ENCODE measurements at places on chromosomes 3 and 15.

- peaks cover 30% of the 10 kb centered on the region for H3K36me3 ChIP-seq
- no peak for DNase-seq
Observed at GRCh38 chr3:52703341-52703740, 2.2 kb downstream of the GLT8D1 start.

- no peaks in the 10 kb centered on the region for H3K36me3 ChIP-seq
- no peak overlapping the region for H3K27ac ChIP-seq
- DNase-seq, result no peak
Observed at GRCh38 chr15:29682361-29682760, 139.9 kb downstream of the TJP1 start.

- H3K27ac ChIP-seq, result no peak overlapping the region
- peaks cover 2% of the 10 kb centered on the region for H3K4me1 ChIP-seq
- H3K36me3 ChIP-seq, result peaks cover 3% of the 10 kb centered on the region
- H3K27me3 ChIP-seq, result no peaks in the 10 kb centered on the region
- no peak overlapping the region for H3K4me3 ChIP-seq
Observed at GRCh38 chr15:39367596-39367995, 213.3 kb upstream of the THBS1 start.

- H3K27ac ChIP-seq, result no peak overlapping the region
- no peak for DNase-seq
- no peaks in the 10 kb centered on the region for H3K36me3 ChIP-seq
- no peak overlapping the region for H3K4me3 ChIP-seq
- no peaks in the 10 kb centered on the region for H3K4me1 ChIP-seq
- H3K27me3 ChIP-seq, result no peaks in the 10 kb centered on the region
Observed at GRCh38 chr3:100546020-100546744, 53.8 kb downstream of the TMEM45A start.

DNA sequence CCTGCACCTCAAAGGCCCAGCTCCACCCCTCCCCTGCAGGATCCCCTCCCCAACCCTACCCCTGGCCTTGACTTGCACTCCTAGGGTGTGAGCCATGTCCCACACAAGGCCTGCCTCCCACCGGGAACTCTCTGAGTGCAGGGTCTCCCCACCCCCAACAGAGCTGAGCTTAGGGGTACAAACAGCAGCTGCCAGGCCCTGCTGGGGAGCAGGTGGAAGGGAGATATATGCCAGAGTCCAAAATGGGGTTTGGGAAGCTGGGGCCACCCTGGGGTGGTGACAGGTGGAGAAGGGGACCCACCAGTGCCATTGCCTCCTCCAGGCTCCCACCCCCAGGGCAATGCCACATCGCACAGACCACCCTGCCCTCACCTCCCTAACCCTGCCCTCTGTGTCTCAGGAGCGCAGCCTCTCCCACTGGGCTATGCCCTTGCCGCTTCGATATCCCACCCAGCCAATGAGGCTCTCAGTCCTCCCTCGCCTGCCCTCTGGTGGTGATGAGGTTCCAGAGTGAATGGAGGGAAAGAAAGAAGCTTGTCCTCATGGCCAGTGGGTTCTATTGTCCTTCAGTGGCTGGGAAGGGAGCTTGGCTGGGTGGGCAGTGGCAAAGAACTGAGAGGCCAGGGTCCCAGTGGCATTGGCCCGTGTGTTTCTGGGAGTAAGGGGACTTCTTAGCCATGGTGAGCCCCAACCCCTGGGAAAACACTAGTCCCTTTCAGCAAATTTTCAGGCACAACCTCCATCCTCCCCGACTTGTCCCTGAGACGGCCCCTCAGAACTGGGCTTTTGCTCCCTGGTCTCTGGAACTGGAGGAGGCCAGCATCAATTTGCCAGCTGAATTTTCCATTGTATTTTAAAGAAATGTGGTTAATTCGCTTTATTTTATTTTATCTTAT, 46.8 kb downstream of the CYP11A1 start:
- peaks cover 11% of the 10 kb centered on the region for H3K27me3 ChIP-seq
- peaks cover 39% of the 10 kb centered on the region for H3K4me1 ChIP-seq
- no peak overlapping the region for H3K4me3 ChIP-seq
- no peak overlapping the region for H3K27ac ChIP-seq
- DNase-seq, result peak; percentile 55

- H3K36me3 ChIP-seq, result no peaks in the 10 kb centered on the region
- DNase-seq, result no peak
- H3K4me3 ChIP-seq, result no peak overlapping the region
- no peaks in the 10 kb centered on the region for H3K27me3 ChIP-seq
Observed at GRCh38 chr3:155420881-155421486, 127.5 kb upstream of the STRIT1 start.

DNA sequence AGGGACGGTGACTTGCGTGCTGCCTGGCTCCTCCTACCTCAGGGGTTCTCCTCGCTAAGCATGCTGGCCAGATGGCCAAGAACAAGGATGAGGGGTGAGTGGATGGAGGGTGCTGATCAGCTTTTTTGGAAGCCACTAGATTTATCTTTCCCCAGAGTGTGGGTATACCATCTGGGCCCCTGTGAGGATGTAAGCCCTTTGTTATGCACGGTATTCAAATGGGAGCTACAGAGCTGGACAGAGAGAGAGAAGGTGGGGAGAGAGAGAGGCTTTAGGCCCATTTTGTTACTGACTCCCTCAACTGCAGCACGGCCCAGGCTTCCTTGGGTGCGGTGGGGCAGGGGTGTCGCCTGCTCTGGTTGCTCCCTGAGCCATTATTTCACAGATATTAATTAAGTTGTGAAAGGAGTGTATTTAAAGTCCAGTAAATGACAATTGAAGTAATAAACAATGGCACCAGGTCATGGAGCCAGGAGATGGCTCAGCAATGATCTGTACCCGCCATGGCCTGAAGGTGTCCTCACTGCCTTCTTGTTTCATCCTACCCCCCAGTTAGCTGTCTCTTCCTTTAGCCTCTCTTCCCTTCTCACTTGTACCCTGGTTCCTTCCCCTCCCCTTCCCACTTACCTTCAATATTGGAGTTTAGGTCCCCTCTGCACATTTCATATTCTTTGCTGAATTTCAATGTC, 158.0 kb downstream of the CLSTN2 start:
- H3K27me3 ChIP-seq, result peaks cover 5% of the 10 kb centered on the region
- H3K4me3 ChIP-seq, result no peak overlapping the region
- no peak overlapping the region for H3K27ac ChIP-seq
- DNase-seq, result no peak
- H3K36me3 ChIP-seq, result no peaks in the 10 kb centered on the region

DNA sequence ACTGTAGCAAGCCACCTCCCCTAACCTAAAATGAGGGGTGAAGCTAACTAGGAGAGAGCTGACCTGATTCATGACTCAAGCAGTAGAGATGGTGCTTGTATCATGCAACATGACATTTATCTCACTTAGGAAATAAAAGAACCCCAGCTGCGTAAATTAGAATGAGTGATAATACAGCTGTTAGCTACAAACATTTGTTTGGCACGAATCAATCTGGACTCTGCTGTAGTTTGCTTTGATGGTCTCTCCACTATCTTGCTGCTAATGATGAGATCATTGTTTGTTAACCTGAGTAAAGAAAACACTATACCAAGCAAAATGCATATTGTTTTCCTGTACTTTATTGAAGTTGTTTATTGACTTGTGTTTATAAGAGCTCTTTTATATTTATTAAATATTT, 92.6 kb downstream of the ALDH1A2 start:
- H3K27me3 ChIP-seq, result peaks cover 4% of the 10 kb centered on the region
- no peaks in the 10 kb centered on the region for H3K4me1 ChIP-seq
- no peak overlapping the region for H3K4me3 ChIP-seq
- DNase-seq, result no peak

DNA sequence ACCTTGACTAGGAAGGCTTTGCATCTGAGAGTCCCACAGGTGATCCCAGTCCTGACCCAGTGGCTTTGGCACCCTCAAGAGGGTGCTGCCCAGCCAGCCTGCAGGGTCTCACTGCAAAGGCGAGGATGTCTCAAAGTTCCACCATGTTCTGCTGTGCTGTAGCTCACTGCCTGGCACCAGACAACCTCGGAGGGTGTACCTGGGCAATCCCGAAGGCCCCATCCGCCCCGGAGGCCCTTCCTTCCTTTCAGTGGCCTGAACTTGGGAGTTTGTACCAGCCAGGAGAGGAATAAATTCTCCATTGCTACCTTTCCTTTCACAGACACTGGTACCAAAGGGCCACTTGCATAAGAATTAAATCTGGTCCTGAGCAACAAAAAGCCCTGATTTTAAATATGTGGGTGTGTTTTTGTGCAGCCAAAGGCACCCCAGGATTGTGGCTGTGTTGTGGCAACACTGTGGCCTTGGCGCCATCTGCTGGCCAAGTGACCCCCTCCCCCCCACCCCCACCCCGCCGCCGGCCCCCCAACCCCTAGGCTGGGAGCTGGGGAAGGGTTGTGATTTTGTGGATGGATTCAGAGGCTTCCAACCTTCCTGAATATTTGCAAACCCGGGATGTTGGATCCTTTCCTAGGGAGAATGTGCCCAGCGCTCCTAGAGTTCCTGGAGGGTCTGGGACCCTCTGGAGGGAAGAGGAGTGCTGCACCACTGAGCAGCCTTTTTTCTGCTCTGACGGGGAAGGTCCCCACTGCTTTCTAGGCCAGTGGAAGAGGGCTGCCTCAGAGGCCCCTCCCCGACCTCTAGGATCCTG, 9.7 kb upstream of the PTPN23 start:
- no peak overlapping the region for H3K27ac ChIP-seq
- no peak overlapping the region for H3K4me3 ChIP-seq
- peaks cover 15% of the 10 kb centered on the region for H3K27me3 ChIP-seq
- H3K36me3 ChIP-seq, result no peaks in the 10 kb centered on the region

DNA sequence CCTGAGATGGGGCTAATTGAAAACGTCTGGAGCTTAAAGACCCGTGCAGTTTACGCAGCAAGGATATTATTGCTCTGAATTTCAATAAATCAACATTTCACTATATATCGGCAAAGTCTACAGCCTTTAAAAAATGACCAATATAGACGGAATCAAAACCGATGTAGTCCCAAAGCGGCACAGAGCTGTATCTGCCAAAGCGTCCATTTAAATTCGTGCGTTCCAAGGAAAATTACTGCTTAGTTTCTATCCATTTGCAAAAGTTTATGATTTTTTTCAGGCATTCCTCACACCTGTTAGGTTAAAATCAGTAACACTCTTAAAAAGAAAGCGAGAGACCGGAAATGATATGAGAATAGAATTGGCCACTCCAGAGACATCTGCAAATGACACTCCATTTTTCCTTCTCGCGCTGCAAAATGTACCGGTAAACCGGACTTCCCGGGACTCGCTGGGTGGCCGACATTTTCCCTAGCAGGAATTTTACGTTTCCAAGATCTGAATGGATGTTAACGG, 777 bp upstream of the EIF4A2 start:
- no peaks in the 10 kb centered on the region for H3K4me1 ChIP-seq
- H3K27me3 ChIP-seq, result no peaks in the 10 kb centered on the region
- H3K27ac ChIP-seq, result peak overlapping the region; percentile 96
- H3K36me3 ChIP-seq, result peaks cover 10% of the 10 kb centered on the region

DNA sequence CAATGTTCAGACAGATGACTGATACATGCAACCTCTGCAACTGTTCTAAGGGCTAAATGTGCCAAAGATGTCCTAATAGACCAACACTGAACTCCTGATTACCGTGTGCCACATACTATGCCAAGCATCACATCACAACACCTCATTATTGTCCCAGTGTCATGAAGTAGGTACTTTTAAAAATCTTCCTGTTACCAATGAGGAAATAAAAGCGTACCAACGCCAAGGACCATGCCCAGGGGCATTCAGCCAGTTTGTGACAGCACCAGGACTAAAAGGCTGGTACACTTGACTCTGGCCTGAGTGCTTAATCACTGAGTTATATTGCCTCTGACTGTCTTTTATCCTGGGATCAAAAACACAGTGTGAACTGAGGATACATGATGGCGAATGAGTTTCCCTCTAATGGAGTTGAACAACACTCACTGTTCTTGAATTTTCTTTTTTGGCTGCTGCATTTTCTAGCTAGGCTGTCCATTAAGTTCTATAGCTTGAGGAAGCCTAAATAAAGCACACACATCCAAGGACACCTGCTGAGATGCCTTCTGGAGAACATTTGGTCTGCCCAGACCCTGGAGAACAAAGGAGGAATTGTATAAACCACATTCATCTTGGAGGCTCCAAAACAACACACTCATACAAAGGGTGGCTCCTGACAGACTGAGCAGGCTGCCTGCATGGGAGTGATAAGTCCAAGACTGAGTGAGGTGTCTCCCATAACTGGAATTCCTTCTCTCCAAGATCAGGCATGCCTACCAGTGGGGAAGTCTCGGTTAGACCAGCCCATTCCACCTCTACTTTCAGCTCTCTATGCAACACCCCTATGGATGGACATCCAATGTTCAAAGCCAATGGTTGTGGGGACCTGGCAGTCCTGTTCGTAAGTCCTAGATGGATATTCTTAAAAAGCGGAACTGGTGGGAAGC, 126.7 kb upstream of the PRICKLE2 start:
- peak overlapping the region; percentile 75 for H3K27ac ChIP-seq
- peaks cover 16% of the 10 kb centered on the region for H3K4me1 ChIP-seq
- H3K36me3 ChIP-seq, result no peaks in the 10 kb centered on the region
- no peak overlapping the region for H3K4me3 ChIP-seq

DNA sequence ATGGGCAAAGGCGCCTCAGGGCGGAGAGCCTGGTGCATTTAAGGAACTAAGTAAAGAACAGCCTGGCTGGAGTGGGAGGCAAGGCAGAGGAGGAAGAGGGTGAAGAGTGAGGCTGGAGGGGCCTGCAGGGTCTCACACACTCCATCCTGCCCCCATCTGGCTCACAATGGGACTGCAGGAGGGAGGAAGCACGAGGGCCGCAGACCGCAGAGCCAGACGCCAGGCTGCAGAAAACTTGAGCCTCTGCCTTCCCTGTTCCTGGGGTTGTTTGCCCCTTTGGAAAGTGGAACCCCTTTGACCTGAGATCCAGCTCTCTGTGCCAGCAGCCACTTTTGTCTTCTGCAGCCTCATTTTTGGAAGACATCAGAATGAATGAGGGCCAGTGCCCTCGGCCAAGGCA, 138.0 kb downstream of the SRGAP3 start:
- H3K4me3 ChIP-seq, result peak overlapping the region; percentile 22
- H3K36me3 ChIP-seq, result no peaks in the 10 kb centered on the region
- no peak overlapping the region for H3K27ac ChIP-seq
- no peak for DNase-seq
- H3K4me1 ChIP-seq, result peaks cover 12% of the 10 kb centered on the region

DNA sequence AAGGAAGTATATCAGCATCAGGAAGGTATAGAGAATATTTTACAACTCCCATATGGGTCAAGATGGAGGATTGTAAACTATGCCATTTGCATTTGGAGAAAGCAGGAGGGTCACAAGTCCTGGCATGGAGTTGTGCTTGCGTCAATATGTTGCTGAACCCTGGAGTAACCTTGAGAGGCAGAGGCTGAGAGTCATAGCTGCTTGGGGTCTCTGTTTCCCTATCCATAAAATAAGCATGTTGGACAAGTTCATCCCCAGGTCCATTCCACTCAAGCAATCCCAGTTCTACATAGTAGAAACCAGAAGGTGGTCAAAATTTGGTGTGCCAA, 273.6 kb downstream of the MECOM start:
- no peak for DNase-seq
- no peaks in the 10 kb centered on the region for H3K36me3 ChIP-seq
- H3K4me1 ChIP-seq, result no peaks in the 10 kb centered on the region
- no peaks in the 10 kb centered on the region for H3K27me3 ChIP-seq
- no peak overlapping the region for H3K27ac ChIP-seq
